BE2C (cell line): ENCODE measurements at places on chromosomes 7 and 10.
A peak's percentile ranks its signal among the peaks of the same experiment; 100 is the strongest.

DNA sequence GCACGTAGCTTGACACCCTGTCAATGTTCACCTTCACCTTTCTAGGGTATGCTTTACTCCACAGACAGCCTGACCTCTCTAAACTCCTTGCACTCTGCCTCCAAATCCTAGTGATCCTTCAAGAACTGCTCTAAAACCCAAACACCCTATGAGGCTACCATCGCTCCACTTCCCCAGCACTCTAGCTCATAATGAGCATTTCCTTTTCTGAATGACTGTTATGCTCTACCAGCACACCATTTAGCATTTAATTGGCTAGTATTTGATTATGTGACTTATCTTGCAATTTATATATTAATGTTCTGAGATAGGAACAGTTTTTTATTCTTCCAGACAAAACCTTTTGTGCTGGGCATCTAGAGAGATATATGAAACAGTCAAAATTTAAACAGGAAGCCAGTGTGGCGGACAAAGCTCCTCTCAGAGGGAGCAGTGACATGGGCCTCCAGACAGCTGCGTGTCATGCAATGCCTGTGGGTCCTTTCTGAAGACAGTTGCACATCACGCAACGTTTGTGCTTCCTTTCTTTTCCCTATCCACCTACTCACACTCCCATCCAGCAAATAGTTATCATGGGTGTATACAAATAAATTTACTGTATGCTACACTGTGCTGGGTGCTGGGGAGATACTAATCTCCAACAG is 86.3 kb downstream of the ALOX5 start:
- DNase-seq: no peak

- DNase-seq: no peak
Observed at GRCh38 chr10:76026176-76026771, 594.9 kb downstream of the LRMDA start.

DNA sequence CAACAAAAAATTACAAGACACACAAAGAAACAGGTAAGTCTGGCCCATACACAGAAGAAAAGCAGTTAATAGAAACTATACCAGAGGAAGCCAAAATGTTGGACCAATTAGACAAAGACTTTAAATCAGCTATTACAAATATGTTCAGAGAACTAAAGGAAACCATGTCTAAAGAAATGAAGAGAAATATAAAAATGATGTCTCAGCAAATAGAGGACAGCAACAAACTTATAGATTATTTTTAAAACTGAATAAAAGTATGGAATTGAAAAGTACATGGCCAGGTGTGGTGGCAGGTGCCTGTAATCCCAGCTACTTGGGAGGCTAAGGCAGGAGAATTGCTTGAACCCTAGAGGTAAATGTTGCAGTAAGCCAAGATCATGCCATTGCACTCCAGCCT is 58.5 kb downstream of the LHFPL3 start:
- no peak for DNase-seq

GRCh38 chr7:21887779-21888178 is 57.9 kb downstream of the CDCA7L start:
- no peak for DNase-seq

DNA sequence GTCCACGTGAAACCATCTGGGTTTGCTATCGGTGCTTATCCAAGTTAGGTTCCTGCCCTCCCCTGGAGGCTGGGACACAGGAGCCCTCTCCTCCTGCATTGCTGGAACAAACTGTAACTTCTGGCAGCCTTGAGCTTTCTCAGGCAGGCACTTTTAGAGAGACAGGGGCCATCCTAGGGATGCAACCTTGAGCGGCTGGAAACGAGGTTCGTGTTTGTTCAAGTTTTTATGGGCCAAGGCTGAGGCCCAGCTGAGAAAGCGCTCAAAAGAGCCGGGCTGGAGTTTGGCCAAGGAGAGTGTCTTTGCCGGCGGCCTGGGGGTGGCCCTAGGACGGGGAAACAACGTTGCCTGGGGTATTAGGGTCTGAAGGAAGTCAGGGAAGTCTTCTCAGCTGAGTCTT is 5.5 kb upstream of the MMD2 start:
- no peak for DNase-seq

GRCh38 chr7:43232366-43232765 is 119.9 kb downstream of the HECW1 start:
- no peak for DNase-seq

GRCh38 chr7:13466874-13467547 is 522.5 kb downstream of the ETV1 start:
- DNase-seq: peak; percentile 35

DNA sequence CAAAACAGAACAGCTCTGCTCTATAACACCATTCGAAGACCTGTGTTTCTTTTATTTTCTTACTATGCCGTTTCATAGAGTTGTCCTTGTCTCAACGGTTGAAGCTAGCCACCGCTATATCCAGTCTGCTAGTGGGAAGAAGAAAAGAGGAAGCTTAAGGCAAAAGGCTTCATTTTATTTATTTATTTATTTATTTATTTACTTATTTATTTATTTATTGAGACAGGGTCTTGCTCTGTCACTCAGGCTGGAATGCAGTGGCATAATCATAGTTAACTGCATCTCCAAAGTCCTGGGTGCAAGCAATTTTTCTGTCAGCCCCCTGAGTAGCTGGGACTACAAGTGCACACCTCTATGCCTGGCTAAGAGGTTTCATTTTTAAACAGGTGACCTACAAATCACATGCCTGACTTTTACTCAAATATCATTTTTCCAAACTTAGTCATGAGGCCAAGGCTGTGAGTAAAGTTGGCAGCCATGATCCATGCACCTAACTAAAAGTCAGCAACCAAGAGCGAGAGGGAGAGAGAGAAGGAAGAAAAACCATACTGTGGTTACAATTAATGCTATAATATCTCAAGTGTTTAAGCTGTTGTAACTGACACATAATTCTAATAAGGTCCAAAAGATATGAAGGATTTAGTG is 1305.3 kb upstream of the LRRTM3 start:
- DNase-seq: no peak

DNA sequence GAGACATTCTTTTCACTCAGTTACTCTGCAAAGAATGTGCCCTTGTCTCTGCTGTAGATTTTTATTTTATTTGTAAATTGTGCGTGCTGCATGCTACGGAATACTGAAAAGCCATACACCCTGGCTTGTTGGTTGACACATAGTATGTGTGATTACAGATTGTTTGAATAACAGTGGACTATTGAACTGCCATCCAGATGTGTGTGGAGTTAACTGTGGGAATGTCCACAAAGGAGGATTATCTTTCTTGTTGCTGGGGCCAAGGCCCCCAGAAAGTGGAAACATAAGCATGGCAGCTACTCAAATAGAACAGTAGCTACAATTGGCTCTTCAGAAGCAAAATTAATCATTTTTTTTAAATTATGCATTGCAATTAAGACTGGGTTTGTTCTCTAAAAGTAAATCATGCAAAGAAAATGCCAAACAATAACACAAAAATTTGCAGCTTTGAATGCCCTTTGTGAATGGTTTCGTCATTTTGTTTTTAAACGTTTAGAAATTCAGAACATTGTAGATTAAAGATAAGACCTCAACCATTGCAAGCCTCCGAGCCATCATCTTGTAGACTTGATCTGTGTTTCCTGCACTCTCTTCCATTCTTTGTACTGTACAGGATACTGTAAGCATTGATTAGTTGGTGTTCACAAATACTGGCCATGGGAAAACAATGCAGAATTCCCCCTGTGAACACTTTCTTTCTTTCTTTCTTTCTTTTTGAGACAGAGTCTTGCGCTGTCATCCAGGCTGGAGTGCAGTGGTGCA is 210.3 kb upstream of the TCF7L2 start:
- DNase-seq: no peak

- DNase-seq: no peak
Observed at GRCh38 chr7:149285603-149286002, 23.6 kb downstream of the ZNF783 start.

- no peak for DNase-seq
Observed at GRCh38 chr7:109322833-109323232, 753.2 kb downstream of the DNAJB9 start.

- no peak for DNase-seq
Observed at GRCh38 chr7:99551334-99551733, 580 bp downstream of the FAM200A start.

GRCh38 chr7:3884543-3884942 is 583.5 kb downstream of the SDK1 start:
- no peak for DNase-seq

DNA sequence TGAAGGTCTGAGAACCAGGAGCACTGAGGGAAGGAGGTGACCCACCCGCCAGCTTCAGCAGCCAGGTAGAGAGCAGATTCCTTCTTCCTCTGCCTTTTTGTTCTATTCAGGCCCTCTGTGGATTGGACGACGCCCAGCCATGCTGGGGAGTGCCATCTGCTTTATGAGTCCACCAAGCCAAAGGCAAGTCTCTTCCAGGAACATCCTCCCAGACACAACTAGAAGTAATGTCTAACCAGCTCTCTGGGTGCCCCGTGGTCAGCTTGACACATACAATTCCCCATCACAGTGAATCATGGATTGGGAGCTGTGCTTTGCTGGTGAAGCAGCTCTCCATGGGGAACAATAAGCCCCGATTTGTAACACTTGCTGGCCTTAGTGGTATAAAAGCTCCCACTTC is 125.2 kb downstream of the CCDC3 start:
- DNase-seq: no peak
